ENCODE measurements at places on chromosomes 1 and 21.

DNA sequence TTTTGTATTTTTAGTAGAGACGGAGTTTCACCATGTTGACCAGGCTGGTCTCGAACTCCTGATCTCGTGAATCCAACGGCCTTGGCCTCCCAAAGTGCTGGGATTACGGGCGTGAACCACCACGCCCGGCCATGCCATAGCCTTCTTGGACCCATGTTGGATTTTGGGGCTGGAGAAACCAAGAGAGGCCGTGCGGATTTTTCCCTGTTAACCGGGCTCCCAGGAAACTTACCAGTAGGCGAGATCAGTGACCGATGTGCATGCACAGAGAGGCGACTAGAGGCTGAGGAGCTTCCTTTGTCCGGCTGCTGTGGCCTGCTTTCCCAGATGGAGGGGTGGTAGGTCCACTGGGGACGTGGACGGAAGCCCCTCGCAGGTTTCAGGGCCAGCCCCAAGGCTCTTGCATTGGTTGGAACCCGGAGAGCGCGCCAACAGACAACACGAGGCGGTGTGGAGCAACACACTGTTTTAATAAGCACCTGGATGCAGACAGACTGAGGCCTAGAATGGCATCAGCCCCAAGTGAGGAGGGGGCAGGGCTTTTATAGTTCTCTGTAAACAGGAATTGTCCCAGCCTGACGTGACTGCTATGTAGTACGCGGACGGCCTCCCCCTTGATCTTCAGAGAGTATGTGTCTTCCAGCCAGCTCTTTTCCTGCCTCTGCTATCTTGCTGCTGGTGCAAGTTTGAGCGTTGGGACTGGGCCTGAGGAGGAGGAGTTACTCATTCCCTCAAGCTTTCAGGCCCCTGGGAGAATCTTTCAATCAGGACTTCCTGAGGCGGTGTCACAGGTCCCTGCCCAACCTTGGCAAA, at the start of gene ERVH48-1:
Gene ERVH48-1, minus strand, starts transcription at position 517 of the 813 bp plus-strand sequence. CDS start 6,624 bp downstream, outside the sequence.
- no peak for DNase-seq

- no peak for DNase-seq
Measured at GRCh38 chr1:42983693-42984092, 25.0 kb upstream of the SLC2A1 start.

DNA sequence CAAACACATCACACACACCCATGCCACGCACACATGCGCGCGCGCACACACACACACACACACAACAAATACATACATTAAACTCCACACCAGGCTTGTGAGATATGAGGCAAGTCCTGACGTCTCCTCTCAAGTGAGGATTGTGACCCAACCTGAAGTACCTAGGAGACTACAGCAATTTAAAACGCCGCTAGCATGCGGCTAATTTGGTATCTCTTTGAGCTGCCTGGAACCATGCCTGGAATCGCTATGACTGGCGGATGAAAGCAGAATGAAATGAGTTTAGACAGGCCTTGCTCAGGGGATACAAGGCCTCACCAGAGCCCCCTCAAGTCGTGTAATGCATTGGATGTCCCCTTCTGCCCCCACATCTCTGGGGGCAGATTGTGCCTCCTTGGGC, 1.6 kb upstream of the RAB7B start:
- DNase-seq = no peak

- DNase-seq = no peak
Measured at GRCh38 chr1:20787840-20788795, 1.0 kb upstream of the HP1BP3 start.

GRCh38 chr1:182651339-182651724, 33.1 kb downstream of the RGS8 start:
- no peak for DNase-seq

DNA sequence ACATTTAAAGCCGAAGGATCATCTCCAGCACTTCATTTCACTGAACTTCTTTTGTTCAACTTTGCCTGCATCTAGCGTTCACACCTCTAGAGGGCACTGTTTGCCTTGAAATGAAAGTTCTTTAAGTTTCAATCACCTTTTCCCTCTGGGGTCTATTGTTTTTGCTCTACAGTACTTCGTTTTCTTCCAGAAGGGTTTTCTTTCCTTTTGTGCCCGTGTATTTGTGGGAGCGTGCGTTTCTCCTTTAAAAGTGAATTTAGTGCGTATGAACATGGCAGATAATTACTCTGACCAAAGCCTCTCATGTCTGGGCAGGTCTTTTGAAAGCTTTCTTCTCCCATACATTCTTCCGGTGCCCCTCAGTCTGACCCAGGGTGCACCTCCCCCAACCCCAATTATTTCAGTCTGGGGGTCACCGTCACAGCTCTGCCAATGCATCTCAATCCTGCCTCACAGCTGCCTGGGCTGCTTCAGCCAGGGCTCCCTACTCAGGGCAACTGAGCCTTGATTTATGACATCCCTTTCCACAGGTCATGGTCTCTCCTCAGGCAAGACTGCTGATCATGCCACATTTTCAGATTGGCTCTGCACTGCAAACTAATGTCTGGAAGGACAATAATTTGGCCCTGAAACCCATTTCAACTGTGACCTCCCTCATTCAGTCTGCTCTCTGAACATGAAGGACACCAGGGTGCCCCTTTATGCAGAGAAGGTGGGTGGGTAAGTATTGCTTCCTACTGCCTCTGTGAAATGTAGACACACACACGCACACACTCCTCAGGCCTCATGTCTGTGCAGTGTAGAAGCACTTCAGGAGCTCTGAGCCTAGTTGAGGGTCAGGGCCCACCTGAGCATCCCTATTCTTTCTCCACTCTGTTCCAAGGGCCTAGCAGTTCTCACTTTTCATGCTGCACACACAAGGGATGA, 88.6 kb downstream of the NUF2 start:
- DNase-seq = no peak

GRCh38 chr1:26041978-26042377, 3.9 kb downstream of the SLC30A2 start:
- no peak for DNase-seq

DNA sequence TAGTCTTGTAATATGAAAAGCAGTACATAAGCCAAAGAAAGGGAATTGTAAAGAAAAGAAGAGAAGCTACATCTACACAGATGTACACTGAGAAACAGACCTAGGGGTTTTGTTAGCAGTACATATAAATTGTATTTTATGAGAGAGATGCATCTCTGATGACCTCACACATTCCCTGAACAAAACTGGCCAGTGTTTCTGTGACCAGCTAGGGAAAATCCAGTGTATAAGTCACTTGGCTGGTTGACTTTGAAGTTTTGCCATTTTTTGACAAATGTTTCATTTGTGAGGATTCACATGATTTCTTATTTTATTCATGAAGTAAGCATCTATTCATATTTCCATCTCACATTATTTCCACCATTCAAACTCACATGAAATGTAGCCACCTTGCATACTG, 28.3 kb upstream of the DYNLT5 start:
- no peak for DNase-seq

GRCh38 chr1:41399145-41399795, 38.0 kb downstream of the FOXO6 start:
- no peak for DNase-seq

DNA sequence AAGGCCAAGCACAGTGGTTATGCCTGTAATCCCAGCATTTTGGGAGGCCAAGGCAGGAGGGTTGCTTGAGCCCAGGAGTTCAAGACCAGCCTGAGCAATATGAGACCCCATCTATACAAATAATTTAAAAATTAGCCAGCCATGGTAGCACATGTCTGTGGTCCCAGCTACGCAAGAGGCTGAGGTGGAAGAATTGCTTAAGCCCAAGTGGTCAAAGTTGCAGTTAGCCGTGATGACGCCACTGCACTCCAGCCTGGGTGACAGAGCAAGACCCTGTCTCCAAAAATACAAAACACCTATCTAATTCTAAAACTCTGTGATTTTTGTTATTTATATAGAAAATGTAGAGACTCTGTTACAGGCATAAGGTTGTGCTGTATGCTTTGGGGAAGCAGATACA, 44.2 kb upstream of the ZYG11A start:
- no peak for DNase-seq

DNA sequence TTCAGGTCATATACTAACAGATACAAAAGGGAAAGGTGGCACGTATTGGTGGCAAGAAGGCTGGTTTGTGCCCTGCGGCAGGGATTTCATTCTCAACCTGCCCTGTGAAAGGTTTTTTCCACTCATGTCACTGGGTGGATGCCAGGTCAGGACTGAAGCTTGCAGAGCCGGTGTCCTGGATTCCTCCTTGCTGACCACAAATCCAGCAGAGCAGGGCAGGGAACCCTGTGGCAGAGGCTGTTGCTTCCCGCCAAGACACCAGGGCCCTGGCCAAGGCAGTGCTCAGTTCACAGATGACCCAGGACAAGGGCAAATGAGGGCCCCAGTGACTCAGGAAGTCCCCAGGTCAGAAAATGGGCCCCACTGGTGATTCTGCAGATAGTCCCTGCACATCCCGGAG, 16.4 kb downstream of the BSND start:
- DNase-seq = no peak

GRCh38 chr1:45010855-45011811, at the start of gene HECTD3:
Gene HECTD3, minus strand, starts transcription at chr1:45011324. Its CDS starts 67 bp downstream, at chr1:45011257.
- peak; percentile 54 for DNase-seq

- DNase-seq = no peak
Measured at GRCh38 chr1:227273557-227273956, 44.7 kb downstream of the CDC42BPA start.

All from stimulated activated CD4-positive, alpha-beta T cell treated with anti-CD3 and anti-CD28 coated beads, Interleukin-12 subunit alpha, Interleukin-12 subunit beta, amount 100 ng/mL, for 24 hours (primary cell).